AML-193 (cell line): ENCODE measurements at places on chromosomes 4 and X.

- no peak for DNase-seq
Observed at GRCh38 chr4:185122681-185123345, 20.3 kb upstream of the SLC25A4 start.

DNA sequence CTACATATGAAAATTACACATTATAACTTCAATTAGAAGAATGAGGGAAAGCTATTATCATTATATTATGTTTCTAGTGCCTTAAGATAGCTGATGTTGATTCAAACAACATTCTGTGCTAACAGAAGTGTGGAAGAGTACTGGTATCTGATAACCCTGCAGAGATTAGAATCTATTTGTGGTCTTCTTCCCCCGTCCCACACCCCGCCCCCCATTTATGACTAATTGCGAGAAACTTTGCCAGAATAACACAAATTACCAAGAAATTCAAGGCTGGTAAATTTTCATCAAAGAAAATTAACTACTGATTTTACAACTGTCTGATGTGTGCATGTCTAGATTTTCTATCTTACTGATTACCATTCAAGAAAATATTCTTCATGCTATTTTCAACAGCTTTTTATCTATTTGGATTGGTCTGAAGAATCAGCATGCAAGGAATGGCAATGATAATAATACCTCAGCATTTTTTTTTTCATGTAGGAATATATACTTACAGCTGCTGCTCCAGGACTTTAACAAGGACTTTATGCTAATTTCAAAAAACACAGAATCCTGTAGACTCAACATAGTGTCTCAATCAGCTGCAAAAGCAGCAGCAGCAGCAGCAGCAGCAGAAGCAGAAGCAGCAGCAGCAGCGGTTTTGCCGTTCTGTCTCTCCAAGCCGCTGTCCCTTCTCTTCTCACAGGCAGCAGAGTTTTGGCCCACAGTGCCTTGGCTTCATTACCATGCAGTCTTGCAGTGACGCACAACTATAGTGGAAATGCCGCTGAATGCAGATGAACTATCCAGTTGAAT is 126.7 kb downstream of the FRYL start:
- no peak for DNase-seq

GRCh38 chr4:168833881-168834280 is 176.2 kb downstream of the CBR4 start:
- DNase-seq = no peak

DNA sequence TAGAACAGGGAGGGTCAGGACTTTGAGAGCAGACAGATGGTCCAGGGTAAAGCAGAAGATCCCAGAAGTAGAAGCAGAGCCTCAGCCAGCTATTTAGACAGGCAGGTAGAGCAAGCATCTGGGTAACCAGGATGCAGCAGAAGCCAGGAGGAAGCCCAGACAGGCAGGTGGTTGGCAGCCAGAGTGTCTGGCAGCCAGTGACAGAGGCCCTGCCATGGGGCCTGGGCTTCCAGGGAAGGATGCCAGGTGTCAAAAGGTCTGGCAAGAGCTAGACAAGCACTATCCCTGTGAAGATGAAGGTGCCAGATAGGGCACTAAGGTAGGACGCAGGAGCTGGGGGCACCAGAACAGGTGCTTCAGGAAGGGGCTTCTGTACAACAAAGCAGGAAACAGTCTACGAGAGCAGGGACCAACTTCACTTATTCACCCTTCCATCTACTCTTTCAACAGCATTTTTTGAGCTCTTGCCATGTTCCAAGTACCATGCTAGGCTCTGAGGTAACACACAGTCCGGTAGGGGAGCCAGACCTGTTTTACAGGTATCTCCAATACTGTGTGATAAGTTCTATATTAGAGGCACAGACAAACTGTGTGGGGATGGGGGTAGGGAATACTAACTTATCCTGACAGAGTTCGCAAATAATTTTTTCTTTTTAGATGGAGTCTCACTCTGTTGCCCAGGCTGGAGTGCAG is 38.1 kb upstream of the GJB1 start:
- no peak for DNase-seq

DNA sequence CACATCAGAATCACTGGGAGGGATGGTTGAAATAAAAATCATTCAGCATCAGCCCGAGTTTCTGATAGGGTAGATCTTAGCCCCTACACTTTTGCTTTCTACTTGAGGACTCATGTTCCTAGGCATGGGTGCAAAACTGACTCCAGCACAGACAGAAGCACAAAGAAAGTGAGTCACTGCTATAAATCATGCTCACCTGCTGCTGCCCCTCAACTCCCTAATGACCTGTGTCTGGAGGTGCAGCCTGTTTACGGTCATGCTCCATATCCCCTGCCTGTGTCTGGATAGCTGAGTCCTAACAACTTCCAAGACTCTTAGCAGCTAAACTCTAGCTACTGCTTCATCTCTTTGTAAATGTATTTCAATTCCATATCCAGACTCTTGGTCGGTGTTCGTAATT is 57.8 kb downstream of the ADGRA3 start:
- no peak for DNase-seq

GRCh38 chr4:181835348-181835747 is 407.9 kb upstream of the TENM3 start:
- no peak for DNase-seq

- DNase-seq = no peak
Observed at GRCh38 chr4:7646384-7647061, 211.8 kb upstream of the PSAPL1 start.

- DNase-seq = no peak
Observed at GRCh38 chr4:97153042-97153441, 990.2 kb downstream of the STPG2 start.

DNA sequence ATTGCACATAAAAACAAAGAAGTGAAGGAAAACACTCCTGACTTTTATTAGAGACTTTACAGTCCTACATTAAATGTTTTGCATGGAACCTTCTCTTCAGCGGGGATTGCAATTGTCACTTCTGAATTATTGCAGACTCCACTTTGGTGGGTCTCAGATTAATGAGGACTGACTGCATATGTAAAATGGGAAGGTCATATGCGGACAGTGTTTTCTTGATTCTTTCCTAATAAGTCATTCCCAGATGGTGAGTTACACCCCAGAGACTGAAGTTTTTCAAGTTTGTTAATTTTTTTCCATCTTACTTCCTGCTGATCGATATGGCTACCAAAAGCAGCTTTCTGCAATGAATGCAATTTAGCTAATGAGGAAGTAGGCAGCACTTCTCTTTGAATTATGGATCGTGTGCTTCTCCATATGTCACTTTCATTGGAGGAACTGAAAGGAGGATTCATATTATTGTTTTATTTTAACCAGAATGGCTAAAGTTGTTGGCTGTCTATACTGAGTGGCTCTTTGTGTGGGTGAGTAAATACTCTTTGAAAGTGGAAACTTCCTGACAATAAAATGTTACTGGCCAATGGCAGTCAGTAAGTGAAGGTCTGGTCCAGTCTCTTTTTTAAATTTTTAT is 119.3 kb upstream of the CLNK start:
- no peak for DNase-seq

GRCh38 chr4:174375422-174375821 is 91.7 kb downstream of the CEP44 start:
- no peak for DNase-seq

GRCh38 chr4:14196131-14196530 is 568.6 kb upstream of the BOD1L1 start:
- DNase-seq = no peak

DNA sequence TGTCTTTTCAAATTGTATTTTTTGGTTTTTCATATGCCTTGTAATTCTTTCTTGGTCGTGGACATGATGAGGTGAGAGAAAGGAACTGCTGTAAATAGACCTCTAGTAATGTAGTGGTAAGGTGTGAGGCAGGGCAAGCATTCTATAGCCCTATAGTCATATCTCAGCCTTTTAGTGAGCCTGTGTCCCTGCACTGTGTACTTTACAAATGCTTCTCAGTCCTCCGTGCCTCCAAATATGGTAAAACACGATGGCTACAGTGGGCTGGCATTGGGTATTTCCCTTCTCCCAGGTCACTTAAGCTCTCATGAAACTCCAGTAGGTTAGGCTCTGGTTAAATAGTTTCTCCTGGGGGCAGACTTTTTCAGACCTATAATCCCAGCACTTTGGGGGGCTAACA is 57.9 kb upstream of the PLS3 start:
- DNase-seq = no peak

GRCh38 chrX:11159149-11159548 is 48.0 kb downstream of the HCCS start:
- no peak for DNase-seq

- no peak for DNase-seq
Observed at GRCh38 chr4:58456727-58457384, 1346.7 kb upstream of the IGFBP7 start.

DNA sequence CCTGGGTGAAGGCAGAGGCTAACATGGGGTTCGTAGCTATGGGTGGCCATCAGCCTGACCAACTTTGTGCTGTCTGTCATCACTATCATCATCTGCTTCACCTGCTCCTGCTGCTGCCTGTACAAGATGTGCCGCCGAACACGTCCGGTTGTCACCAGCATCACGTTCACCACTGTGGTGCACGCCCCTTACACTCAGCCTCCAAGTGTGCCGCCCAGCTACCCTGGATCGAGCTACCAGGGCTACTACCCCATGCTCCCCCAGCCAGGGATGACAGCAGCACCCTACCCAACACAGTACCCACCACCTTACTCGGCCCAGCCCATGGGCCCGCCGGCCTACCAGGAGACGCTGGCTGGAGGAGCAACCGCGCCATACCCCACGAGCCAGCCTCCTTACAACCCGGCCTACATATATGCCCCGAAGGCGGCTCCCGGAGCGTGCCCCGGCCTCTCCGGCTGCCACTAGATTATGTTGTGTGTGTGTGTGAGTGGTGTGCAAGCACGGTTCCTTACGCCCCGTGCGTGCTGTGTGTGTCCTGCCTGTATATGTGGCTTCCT is 238.1 kb upstream of the ZCCHC13 start:
- DNase-seq = no peak

- no peak for DNase-seq
Observed at GRCh38 chr4:79442422-79442821, 34.4 kb upstream of the GK2 start.

GRCh38 chr4:174592985-174593335 is 70.7 kb upstream of the HPGD start:
- DNase-seq = peak; percentile 53

- DNase-seq = no peak
Observed at GRCh38 chr4:82706349-82707000, 92.1 kb downstream of the SCD5 start.

GRCh38 chr4:184854673-184855072 is 28.9 kb upstream of the ACSL1 start:
- DNase-seq = peak; percentile 95

DNA sequence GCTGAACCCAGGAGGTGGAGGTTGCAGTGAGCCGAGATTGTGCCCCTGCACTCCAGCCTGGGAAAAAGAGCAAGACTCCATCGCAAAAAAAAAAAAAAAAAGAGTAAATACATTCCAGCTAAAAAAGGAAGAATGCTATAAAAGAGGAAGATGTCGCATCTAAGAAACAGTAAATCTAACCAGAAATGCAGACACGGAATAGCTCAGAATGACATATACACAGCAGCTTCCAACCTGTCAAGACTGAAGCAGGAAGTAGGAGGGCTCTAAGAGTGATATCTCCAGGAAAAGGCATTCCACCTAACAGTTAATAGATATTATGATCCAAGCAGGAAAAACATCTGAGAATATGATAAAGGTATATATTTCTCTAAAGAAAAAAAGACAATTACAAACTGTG is 16.0 kb downstream of the CLOCK start:
- no peak for DNase-seq

- DNase-seq = no peak
Observed at GRCh38 chrX:73615022-73615421, 52.0 kb downstream of the CHIC1 start.

DNA sequence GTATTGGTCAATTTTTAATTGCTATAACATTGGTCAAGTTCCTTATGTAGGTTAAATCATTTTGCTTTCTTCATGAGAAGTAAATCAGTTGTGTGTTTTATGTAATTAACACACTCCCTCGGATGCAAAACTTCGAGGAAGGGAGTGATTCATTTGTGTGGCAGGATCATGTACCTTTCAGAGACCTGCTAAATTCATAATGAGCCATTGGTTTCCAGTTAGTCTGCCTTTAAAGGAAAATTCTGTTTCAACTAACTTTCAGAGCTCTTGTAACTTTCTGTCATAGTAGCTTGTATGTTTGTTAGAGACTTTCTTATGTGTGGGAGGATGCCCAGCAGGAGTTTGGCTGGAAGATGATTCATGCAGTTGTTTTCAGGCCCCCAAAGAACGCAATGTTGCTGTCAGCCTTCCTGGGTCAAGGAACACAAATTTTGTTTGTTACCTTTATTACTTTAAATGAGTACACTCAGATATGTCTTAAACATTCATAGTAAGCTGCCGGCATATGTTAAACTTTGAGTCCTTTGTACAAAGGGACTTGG is 72.1 kb downstream of the GPR101 start:
- no peak for DNase-seq

DNA sequence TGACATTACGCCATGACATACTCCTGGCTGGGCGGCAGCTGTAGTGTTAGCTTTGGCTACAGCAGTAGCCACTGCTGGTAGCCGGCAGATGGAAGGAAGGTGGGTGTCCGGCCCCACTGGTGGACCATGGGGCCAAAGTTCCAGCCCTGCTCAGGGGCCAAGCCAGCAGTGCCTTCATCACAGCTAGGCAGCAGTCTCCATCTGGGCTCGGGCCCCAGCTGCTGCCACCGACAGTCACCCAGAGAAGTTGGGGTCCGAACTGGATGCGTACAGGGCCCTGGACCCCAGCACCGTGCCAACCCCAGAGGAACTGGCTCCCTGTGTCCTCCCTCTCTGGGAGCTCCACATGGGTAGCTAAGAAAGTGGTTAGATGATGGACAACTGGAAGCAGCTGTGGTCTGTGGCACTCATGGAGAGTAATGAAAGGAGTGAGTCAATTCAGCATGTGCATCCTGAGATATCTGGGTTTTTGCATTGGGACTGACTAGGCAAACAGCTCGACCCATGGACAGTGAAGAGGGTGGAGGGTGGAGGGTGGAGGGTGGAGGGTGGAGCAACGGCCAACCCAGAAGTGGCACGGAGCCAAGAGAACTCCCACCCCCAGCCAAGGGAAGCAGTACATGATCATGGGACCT is 366.6 kb upstream of the GRIA3 start:
- DNase-seq = no peak

GRCh38 chr4:3317656-3318211 is 24.9 kb downstream of the RGS12 start:
- no peak for DNase-seq

DNA sequence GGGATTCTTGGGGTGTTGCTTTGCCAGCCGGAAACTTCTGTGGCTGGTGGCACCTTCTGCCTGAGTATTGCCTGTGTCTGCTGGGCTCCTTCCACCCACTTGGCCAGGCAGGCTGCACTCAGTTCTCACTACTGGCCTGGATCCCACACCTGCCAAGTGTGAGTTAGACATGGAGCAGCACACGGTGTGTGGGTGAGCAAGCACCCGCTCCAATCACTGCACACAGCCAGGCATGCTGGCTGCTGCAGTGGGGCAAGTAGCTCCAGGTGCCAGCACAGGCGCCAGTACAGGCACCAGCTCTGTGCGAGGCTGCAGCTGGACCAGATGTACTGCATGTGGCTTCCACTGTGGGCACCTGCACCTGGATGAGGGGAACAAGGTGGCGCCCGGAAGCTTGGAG is 23.9 kb downstream of the DCUN1D4 start:
- no peak for DNase-seq

- DNase-seq = no peak
Observed at GRCh38 chr4:16642897-16643296, 255.5 kb downstream of the LDB2 start.

GRCh38 chr4:101419336-101420135 is 72.2 kb upstream of the PPP3CA start:
- DNase-seq = no peak
